Aorta (tissue), 5 donors: ENCODE measurements at places on chromosomes 11 and 22. TPM values are rescaled to one million over a fixed set of nuclear protein-coding genes. Genes with fewer than 3 reads are reported as not detected.
A peak's percentile ranks its signal among the peaks of the same experiment; 100 is the strongest.

DNA sequence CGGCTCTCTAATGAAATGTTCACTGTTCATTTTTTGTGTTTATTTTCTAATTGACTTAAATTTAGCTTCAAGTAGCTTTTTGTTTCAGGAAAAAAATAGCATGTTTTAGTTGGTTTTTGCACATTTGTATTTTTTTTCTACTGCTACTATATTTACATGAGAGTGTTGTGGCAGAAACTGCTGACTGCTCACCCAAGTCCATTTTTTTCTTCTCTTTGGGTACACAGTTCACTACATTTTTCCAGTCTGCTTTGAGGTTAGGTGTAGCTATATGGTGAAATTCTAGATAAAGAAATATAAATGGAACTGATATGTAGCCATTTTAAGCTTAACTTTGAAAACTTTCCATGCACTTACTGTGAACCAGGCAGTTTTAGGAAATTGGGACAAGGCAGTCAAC is 216.7 kb upstream of the C11orf87 start:
- no peak for DNase-seq

DNA sequence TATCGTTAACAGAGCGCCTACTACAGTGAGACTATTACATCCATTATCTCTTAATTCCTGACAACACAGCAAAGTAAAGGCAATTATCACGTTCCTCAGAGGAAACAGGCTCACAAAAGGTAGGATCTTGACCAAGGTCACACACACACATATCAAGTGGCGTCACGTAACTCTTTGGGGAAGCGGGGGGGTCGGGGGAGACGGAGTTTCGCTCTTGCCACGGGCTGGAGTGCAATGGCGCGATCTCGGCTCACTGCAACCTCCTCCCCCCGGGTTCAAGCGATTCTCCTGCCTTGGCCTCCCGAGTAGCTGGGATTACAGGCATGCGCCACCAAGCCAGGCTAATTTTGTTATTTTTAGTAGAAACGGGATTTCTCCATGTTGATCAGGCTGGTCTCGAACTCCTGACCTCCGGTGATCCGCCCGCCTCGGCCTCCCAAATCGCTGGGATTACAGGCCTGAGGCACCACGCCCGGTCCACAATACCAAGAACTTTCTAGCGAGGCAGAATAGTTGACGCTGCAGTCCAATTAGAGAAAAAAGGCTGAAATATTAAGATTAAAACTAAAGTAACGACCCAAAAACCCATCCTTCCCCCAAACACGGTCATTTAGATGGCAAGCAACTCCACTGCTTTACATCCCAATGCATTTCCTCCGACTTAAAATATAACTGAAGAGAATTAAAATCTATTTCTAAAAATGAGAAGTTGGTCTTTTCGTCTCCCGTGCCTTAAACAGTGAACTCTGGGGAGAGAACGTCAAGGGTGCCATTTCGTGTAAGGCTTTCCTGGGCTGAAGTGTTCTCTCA is 1.2 kb downstream of the DDX17 start:
- peak; percentile 65 for DNase-seq

DNA sequence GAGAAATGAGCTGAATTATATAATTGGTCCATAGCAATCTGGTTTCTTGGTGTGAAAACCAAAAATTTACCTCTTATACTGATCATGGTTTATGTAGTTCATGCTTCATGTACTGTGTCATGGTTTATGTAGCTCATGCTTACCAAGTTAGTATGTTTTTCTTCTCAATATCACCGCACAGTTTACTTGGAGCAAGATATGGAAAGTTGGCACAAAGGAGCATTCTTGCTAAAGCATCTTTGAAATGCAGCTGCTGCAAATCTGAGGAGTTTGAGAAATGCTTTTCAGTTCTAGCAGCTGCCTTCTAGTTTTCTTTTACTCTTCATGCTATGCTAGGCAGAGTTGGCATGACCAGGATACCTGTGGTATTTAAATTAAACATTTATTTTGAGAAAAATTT is 4.5 kb downstream of the OR10G7 start:
- DNase-seq, result no peak

Gene PGA5
- 1.0 TPM for total RNA-seq

GRCh38 chr11:17208257-17208999 is 642 bp upstream of the PIK3C2A start:
- no peak for DNase-seq
